ENCODE measurements at places on chromosomes 2 and 18. TPM values are rescaled to one million over a fixed set of nuclear protein-coding genes. Genes with fewer than 3 reads are reported as not detected.
A peak's percentile ranks its signal among the peaks of the same experiment; 100 is the strongest.

DNA sequence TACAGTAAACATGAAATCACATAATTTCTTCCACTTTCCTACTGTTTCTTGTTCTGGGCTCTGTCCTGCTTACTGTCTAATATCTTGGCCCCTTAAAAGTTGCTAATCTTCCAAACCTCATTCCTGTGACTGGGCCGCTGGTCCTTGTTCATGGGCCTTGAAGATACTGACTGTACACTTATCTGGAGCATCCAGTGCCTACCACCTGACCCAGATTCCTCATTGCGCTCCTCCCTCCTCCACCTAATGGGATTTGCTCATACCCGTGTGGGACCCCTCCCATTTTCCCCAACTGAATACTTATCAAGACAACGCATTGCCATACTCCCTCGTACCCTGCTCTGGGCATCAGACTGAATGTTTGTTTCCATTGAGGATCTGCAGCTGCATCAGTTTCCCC is 6.1 kb upstream of the IL37 start:
- no peak for DNase-seq

DNA sequence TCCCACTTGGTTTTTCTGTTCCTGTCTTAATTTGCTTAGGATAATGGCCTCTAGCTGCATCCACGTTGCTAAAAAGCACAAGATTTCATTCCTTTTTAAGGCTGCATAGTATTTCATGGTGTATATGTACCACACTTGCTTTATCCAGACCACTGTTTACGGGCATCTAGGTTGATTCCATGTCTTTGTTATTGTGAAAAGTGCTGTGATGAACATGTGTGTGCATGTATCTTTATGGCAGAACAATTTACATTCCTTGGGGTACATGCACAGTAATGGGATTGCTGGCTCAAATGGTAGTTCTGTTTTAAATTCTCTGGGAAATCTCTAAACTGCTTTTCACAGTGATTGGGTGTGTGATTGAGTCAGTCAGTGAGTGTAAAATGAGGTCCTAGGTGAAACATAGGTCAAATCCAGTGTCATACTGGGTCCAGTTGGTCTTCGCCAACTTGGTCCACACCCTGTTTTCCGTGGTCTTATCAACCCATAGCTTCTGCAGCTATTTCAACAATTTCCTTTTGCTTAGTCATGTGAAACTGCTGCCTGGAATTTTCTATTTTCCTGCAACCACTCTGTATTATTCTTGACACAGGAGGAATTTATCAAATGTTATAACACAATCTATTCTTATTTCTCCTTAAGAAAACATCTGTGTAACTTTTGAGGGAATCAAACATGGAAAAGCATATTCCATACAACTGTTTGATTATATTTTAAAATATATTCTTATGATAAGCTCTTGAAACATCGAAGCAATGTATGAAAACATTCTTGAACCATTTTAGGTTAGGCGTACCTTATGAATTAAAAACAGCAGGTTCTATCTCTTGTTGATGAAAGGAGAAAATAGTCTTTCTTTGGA is 82.9 kb downstream of the ADCYAP1 start:
- no peak for DNase-seq

DNA sequence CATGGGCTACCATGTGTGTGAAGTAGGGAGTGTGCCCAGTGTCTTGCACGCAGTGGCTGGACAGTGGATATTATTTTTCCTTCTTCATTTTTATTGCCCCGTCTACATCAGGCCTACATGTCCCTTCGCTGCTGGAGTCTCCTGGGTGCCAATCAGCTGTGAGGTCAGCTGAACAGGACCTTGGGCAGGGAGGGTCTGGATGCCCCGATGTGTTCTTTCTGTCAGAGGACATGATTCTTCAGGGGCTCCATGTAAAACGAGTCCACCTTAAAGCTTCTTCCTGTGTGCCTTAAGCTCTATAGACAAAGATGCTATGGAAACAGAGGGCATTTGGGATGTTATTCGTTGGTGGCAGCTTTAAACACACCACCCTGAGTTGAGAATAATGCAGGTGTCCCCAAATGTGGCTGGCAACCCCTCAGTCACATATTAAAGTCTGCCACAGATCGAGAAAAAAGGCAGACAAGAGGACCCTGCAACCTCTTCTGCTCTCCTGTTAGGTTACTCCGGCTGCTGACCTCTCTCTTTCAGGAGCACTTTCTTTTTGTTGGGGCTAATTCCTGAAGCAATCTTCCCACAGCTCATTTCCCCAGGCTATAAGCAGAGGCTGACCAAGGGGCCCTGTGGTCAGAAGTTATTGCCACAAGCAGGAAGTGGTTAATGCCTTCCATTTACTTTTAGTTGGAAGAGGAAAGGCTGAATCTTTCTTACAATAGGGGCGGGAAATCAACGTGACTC is 20.0 kb downstream of the GREB1 start:
- no peak for DNase-seq

Gene ST8SIA5
- not detected for total RNA-seq

GRCh38 chr2:230773039-230773773 is 60.6 kb downstream of the CAB39 start:
- peak; percentile 55 for DNase-seq

- DNase-seq = no peak
Measured at GRCh38 chr2:19198381-19198780, 160.0 kb downstream of the OSR1 start.

DNA sequence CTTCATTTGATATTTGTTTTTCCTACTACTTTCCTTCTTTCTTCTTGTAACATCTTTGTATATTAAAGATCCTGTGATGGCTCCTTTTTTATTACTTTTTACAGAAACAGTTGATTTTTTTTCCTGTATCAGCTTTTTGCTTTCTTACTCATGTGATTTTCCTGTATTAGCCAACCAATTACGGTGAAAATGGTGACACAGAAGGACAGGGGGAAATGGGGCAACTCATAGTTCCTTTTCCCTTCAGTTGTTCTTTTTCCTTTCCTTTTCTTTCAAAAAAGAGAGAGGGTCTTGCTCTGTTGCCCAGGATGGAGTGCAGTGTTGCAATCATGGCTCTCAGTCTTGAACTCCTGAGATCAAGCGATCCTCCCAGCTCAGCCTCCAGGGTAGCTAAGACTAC is 117.8 kb downstream of the ATL2 start:
- DNase-seq = no peak

Gene SKA1
- total RNA-seq = 29.4 TPM

GRCh38 chr2:169928463-169928864 is 101.2 kb downstream of the UBR3 start:
- DNase-seq = peak; percentile 22

Gene ADAM17
- total RNA-seq = 29.3 TPM

Gene FOXD4L1
- total RNA-seq = 0.03 TPM

Gene FNDC4
- total RNA-seq = 13.4 TPM

Gene C18orf54
- total RNA-seq = 12.5 TPM

DNA sequence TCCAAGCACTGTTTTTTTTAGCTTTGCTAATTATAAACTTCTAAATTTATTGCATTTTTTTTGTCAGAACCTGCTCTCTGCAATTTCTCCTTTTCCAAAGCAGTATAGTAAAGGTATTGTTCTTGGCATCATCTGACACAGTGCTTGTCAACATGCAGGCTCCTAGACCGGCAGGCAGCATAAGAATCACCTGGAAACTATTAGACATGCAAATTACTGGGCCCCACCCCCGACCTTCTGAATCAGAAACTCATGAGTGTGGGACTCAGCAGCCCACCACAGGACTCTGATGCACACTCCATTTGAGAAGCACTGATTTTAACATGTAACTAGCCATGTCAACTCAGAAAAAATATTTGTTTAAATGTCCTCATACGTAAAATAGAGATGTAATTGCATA is 551.1 kb upstream of the CELF4 start:
- no peak for DNase-seq

Gene VSNL1
- 5.3 TPM for total RNA-seq

Gene FEV
- not detected for total RNA-seq

Gene HOXD12
- total RNA-seq = not detected

- DNase-seq = no peak
Measured at GRCh38 chr2:197349699-197350098, 39.1 kb upstream of the ANKRD44 start.

- no peak for DNase-seq
Measured at GRCh38 chr2:119108186-119108585, 50.4 kb downstream of the C1QL2 start.

- no peak for DNase-seq
Measured at GRCh38 chr2:46270384-46270783, 26.8 kb upstream of the EPAS1 start.
